Astrocyte (in vitro differentiated cells and primary cell): ENCODE measurements at places on chromosomes 7 and 10.

GRCh38 chr7:91165006-91165845 is 99.0 kb upstream of the FZD1 start:
- no peaks in the 10 kb centered on the region for H3K36me3 ChIP-seq
- DNase-seq, result peak; percentile 90
- H3K4me1 ChIP-seq, result peaks cover 30% of the 10 kb centered on the region

GRCh38 chr7:100221231-100221718 is 1.5 kb downstream of the PVRIG start:
- H3K27me3 ChIP-seq, result no peaks in the 10 kb centered on the region
- no peak for DNase-seq
- H3K36me3 ChIP-seq, result no peaks in the 10 kb centered on the region
- H3K27ac ChIP-seq, result no peak overlapping the region

- H3K4me3 ChIP-seq, result no peak overlapping the region
- no peak for DNase-seq
Observed at GRCh38 chr7:17640730-17641377, 299.4 kb downstream of the SNX13 start.

DNA sequence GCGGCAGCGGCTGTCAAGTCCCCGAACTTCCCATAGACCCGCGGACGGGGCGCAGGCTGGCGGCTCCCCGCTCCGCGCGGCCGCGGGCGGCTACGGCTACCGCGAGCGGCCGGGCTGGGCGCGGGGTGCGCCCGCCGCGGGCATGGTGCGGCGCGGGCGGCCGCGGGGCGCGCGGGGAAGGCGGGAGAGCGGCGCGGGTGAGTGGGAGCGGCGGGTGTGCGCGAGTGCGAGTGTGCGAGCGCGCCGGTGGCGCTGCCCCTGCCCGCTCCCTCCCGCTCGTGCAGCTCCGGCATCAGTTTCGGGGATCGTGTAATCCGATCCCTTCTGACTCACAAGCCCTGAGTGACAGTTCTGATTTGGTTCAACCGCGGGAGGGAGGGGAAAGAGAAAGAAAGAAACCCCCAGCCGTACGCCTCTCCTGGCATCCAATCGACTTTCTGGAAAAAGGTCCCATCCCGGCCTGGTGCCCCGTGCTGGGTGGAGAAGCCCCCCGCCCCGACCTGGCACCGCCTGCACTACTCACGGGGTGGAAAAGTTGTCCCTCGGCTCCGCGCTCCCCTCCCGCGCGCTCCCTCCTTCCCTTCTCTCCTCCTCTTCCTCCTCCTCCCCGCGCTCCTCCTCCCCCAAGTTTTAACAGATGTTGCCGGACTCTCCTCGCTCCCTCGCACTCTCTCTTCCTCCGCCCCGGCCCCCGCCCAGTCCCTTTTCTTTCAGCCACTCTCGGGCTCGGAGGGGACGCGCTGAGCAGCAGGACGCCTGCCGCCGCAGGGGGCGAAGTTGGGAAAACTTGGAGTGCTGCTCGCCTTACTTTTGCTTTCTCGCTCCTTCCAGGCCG is at the start of gene GLI3:
Gene GLI3, minus strand, starts transcription at position 234 of the 835 bp plus-strand sequence. CDS start 13,956 bp downstream, outside the sequence.
- peaks cover 31% of the 10 kb centered on the region for H3K4me1 ChIP-seq
- H3K36me3 ChIP-seq, result no peaks in the 10 kb centered on the region
- H3K4me3 ChIP-seq, result peak within 1 kb of the TSS; percentile 86
- peak within 1 kb of the TSS; percentile 94 for H3K27ac ChIP-seq
- H3K27me3 ChIP-seq, result peaks cover 2% of the 10 kb centered on the region

GRCh38 chr7:102390697-102391484 is 5.3 kb upstream of the PRKRIP1 start:
- DNase-seq, result peak; percentile 27
- no peaks in the 10 kb centered on the region for H3K27me3 ChIP-seq
- no peak overlapping the region for H3K27ac ChIP-seq
- peaks cover 12% of the 10 kb centered on the region for H3K4me1 ChIP-seq
- no peak overlapping the region for H3K4me3 ChIP-seq
- H3K36me3 ChIP-seq, result peaks cover 8% of the 10 kb centered on the region

DNA sequence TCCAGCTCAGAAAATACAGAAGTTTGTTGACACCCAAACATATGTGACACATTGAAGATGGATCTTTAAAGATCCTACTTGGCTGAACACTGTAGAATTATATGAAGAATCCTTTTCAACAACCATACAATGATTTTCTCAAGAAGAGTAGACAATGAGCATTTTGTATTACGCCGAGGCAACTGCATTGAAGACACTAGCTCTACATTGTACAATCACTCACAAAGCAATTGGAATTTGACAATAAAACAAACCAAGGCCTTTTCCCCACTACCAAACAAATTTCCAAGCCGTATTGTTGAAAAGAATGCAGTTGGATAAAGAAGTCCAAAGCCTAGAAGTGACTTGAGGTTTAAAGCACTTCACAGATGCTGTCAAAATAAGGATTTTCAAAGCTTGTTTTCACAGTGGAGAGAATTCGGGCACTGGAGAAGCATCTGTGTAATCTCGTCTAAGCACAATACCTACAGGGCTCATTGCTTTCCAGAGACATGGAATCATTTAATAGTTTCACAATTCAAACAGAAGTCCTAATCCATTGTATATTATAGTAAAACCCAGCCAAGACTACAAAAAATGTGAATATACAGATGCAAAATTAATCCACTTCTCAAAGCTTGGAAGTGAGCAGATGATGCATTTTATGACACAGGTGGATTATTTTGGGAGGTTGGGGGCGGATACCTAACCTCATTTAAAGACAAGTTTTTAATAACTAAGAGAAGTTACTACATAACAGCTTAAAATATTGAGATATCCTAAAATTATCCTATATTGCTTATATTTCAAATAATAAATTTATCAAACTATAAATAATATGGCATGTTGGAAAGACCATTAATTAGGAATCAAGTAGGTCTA is 78.6 kb downstream of the SORCS1 start:
- DNase-seq, result no peak
- no peaks in the 10 kb centered on the region for H3K27me3 ChIP-seq

- H3K4me3 ChIP-seq, result no peak overlapping the region
- peaks cover 8% of the 10 kb centered on the region for H3K4me1 ChIP-seq
- H3K27ac ChIP-seq, result no peak overlapping the region
- no peaks in the 10 kb centered on the region for H3K27me3 ChIP-seq
- no peak for DNase-seq
- no peaks in the 10 kb centered on the region for H3K36me3 ChIP-seq
Observed at GRCh38 chr7:114417290-114417689, 2.7 kb downstream of the FOXP2 start.

- H3K36me3 ChIP-seq, result no peaks in the 10 kb centered on the region
- no peaks in the 10 kb centered on the region for H3K27me3 ChIP-seq
Observed at GRCh38 chr7:102089175-102090098, 197.2 kb upstream of the SH2B2 start.
